Natural killer cell (primary cell): ENCODE measurements at places on chromosomes 2 and 18. TPM values are rescaled to one million over a fixed set of nuclear protein-coding genes. Genes with fewer than 3 reads are reported as not detected.

DNA sequence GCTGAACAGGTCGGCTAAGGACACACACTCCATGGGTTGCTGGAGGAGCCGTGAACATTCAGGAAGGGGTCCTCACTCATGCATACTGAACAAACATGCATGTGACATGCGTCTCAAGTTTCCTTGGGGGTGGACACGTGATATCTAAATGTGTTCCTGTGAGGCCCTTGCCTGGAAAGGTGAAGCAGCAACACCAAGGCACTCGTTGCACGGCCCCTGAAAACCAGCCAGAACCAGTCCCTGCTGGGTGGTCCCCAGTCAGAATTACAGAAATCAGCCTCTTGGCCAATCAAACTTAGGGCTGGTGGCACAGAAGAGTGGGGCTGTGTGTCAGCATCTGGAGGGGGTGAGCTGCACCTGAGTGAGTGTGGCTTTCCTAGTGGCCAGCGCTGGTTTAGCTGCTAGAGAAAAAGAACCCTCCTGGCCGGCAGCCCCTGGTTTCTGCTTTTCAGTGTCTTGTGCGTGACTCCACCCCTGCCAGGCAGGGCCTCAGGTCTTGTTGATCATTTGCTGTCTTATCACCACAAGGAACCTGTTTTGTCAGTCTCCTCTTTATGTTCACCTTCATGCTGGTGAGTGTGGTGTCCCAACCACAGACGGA, 3.2 kb upstream of the AQP12B start:
- no peaks in the 10 kb centered on the region for H3K27me3 ChIP-seq
- DNase-seq: peak; percentile 15
- H3K4me1 ChIP-seq: peaks cover 25% of the 10 kb centered on the region

- no peak overlapping the region for H3K27ac ChIP-seq
- no peaks in the 10 kb centered on the region for H3K36me3 ChIP-seq
- DNase-seq: peak; percentile 11
Measured at GRCh38 chr2:240992572-240993291, 5.7 kb upstream of the SNED1 start.

Gene VWA3B
- total RNA-seq: not detected

- H3K36me3 ChIP-seq: no peaks in the 10 kb centered on the region
- no peak overlapping the region for H3K27ac ChIP-seq
- H3K27me3 ChIP-seq: no peaks in the 10 kb centered on the region
Measured at GRCh38 chr2:56464613-56465012, 280.8 kb downstream of the CCDC85A start.

Gene KCNG3
- total RNA-seq: not detected

DNA sequence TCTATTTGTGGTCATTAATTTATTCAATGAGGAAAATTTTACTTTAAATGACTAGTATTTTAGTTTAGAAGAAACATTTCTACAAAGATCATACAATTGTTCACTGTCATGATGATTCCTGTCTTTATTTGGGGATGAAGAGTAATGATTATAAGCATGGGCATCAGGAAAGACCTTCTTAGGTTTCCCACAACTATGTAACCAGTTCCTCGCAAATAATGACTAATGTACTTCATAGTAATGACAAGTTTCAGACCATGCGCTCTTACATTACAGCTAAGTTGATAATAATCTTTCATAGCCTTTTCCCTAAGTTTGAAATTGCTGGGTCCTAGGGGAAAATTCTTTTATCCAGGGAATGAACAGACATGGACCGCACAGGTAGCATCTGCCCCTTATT, 90.5 kb downstream of the MYO5B start:
- no peak for DNase-seq
- no peaks in the 10 kb centered on the region for H3K36me3 ChIP-seq
- no peaks in the 10 kb centered on the region for H3K27me3 ChIP-seq
- H3K27ac ChIP-seq: no peak overlapping the region

Gene FRZB
- not detected for total RNA-seq

DNA sequence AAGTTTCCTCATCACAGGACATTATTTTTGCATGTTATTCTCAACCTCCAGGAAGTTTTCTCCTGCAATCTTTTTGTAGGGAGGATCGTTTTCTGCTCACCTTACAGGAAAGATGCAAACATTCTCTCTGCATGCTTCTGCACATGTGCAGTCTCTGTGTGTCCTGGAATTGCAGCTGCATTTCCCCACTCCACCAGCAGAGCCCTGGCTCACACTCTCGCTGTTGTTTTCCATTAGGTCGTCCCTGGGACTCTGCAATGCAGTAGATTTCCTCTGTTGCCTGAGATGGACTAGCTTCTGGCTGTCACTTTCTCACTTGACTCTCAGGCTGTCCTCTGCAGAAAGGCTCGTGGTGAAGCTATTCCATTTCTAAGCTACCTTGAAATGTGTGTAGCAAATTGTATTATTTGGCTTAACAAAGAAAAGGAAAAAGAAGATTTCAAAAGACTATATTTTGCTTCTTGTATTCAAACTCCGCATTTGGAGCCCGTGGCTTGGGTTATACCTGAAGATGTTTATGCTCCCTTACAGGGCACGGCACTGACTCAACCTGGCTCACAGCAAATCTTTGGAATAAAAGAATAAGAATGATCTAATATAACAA, 346.7 kb downstream of the RAD51AP2 start:
- no peaks in the 10 kb centered on the region for H3K27me3 ChIP-seq
- no peak overlapping the region for H3K4me3 ChIP-seq
- no peak for DNase-seq
- H3K4me1 ChIP-seq: no peaks in the 10 kb centered on the region
- H3K36me3 ChIP-seq: no peaks in the 10 kb centered on the region

DNA sequence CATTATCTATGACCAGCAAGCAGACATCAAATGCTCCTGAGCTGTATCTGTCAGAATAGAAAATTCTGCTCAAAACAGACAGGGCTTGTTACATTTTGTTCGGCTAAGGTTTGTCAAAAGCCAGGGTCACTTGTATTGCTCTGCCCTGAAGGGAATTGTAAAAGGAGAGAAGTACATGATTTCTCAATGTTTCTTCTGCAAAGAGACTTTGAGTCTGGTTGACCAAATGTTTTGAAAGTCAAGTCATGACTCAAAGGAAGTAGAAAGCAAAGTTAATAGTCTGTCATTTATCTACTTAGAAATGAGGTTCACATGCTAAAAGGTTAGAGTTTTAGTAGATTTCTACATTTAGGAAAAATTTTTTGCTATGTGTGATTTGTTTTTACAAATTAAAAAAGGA, 1624.1 kb upstream of the ZEB2 start:
- no peaks in the 10 kb centered on the region for H3K36me3 ChIP-seq
- no peak for DNase-seq
- H3K4me3 ChIP-seq: no peak overlapping the region
- H3K27me3 ChIP-seq: no peaks in the 10 kb centered on the region
- H3K27ac ChIP-seq: no peak overlapping the region

- H3K27me3 ChIP-seq: no peaks in the 10 kb centered on the region
- H3K36me3 ChIP-seq: no peaks in the 10 kb centered on the region
- H3K4me1 ChIP-seq: no peaks in the 10 kb centered on the region
- DNase-seq: no peak
- no peak overlapping the region for H3K4me3 ChIP-seq
Measured at GRCh38 chr2:158761621-158762020, 33.5 kb upstream of the DAPL1 start.

GRCh38 chr2:14602309-14602708, 30.2 kb upstream of the LRATD1 start:
- H3K36me3 ChIP-seq: no peaks in the 10 kb centered on the region
- no peaks in the 10 kb centered on the region for H3K4me1 ChIP-seq
- no peaks in the 10 kb centered on the region for H3K27me3 ChIP-seq
- no peak overlapping the region for H3K27ac ChIP-seq
